ENCODE measurements at places on chromosomes 2 and 18.

DNA sequence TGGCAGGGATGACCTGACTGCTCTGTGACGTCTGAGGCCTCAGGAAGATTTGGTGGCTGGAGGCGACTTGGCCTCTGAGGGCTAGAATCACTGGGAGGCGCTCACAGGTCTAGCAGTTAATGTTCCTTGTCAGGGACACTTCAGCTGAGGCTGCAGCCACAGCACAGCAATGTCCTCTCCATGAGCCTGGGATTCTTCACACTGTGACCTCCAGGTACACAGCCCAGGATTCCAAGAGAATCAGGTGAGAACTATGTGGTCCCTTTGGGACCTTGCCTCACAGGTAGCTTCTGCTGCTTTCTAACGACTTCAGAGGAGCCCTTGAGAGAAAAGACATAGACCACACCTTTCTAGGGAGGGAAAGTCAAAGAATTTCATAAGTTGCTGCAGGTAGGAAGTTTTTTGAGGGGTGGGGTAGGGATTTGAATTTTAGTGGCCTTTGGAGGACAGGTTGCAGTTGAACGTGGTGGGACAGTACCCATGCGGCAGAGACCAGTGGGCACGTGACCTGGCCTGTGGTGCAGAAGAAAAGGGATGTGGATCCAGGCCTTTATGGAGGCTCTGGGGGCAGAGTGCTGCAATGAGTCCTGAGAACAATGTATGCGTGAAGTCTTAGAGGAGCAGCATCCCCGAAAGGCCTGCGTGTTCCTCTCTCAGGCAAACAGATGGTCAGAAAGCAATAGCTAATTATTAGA is 86.2 kb downstream of the LYPD1 start:
- DNase-seq = no peak

GRCh38 chr2:207135340-207135739 is 30.4 kb downstream of the KLF7 start:
- DNase-seq = no peak

DNA sequence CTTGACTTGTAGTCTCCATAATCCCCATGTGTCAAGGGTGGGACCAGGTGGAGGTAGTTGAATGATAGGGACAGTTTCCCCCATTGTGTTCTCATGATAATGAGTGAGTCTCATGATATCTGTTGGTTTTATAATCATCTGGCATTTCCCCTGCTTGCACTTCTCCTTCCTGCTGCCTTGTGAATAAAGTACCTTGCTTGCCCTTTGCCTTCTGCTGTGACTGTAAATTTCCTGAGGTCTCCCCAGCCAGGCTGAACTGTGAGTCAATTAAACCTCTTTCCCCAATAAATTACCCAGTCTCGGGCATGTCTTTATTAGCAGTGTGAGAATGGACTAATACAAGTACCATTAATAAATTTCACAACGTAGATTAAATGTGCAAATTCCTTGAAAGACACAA is 102.3 kb upstream of the EPB41L5 start:
- no peak for DNase-seq

GRCh38 chr18:43563780-43564179 is 286.5 kb upstream of the SYT4 start:
- no peak for DNase-seq

- no peak for DNase-seq
Measured at GRCh38 chr18:79077181-79077580, 8.0 kb downstream of the ATP9B start.

GRCh38 chr18:41569867-41570266 is 385.2 kb upstream of the PIK3C3 start:
- no peak for DNase-seq

DNA sequence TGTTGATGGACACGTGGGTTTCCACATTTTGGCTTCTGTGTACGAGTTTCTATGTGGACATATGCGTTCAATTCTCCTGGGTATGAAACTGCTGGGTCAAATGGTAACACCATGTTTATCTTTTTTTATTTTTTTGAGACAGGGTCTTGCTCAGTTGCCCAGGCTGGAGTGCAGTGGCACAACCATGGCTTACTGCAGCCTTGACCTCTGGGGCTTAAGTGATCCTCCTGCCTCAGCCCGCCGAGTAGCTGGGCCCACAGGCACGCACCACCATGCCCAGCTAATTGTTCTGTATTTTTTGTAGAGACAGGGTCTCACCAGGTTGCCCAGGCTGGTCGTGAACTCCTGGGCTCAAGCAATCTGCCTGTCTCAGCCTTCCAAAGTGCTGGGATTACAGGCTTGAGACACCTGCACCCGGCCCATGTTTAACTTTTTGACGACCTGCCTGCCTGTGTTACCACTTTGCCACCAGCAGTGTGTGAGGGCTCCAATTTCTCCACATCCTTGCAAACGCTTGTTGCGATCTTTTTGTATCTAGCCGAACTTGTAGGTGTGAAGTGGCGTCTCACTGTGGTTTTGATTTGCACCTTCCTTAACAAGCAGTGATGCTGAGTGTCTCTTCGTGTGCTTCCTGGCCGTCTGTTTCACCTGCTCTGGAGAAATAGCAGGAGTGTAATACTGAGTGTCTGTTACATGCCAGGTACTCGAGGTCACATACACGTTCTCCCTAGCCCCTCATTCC is 6.9 kb downstream of the HSBP1L1 start:
- DNase-seq = no peak

GRCh38 chr2:217382794-217383193 is 522.9 kb upstream of the TNP1 start:
- DNase-seq = no peak

GRCh38 chr18:23099621-23100020 is 35.7 kb upstream of the CABLES1 start:
- DNase-seq = no peak

DNA sequence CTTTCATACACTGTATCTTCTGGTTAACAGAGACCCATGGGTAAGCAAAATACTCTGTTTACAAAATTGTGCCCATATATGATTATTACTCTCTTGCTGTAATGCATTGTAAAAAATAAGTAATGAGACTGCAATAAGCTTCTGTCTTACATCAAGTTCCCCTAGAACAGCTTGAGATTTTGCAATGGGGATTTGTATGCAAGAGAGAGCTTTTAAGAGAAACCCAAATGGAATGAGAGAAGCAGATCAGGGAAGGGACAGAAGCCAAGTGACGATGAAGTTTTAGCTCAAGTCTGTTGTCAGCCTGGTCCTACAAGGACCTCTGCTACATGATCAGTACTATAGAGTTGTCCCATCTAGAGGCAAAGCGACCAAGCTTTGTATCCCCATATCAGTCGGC is 218.1 kb upstream of the VWC2L start:
- DNase-seq = no peak

GRCh38 chr18:31591628-31592027 is at the start of gene TTR:
Gene TTR, plus strand, starts transcription at chr18:31591877. Its CDS starts 26 bp downstream, at chr18:31591903.
- DNase-seq = no peak

DNA sequence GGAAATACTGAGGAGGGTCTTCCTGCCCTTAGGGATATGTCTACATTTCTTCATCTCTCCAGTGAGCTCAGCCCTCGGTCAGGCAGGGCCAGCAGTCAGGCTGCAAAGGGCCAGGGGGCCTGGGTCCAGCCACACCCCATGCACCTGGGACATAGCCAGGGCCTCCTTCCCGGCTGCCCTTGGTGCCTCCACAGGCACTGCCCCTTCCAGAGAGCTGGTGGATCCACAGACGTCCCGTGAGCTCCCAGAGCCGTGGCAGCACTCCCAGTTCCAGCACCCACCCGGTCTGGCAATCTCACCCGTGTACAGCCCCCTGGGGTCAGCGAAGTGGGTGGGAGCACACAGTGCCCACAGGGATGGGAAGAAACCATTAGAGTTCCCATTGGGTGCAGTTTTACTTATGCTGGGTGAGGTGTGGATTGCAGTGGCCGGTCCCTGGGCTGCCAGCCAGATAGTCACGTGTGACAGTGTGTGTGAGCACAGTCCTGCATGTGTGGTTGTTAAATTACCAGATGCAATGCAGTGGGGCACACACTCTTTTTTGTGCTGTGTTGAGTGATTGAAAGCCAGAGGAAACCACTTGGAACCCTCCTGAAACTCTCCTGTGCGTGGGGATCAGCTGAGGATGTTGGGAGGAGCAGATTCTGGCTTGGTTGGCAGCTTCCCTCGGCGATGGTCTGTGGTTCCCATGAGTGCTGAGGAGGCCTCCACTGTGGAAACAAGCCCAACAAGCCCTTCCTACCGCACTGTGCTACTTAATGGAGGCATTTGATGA is 131.0 kb downstream of the SNTG2 start:
- DNase-seq = no peak

DNA sequence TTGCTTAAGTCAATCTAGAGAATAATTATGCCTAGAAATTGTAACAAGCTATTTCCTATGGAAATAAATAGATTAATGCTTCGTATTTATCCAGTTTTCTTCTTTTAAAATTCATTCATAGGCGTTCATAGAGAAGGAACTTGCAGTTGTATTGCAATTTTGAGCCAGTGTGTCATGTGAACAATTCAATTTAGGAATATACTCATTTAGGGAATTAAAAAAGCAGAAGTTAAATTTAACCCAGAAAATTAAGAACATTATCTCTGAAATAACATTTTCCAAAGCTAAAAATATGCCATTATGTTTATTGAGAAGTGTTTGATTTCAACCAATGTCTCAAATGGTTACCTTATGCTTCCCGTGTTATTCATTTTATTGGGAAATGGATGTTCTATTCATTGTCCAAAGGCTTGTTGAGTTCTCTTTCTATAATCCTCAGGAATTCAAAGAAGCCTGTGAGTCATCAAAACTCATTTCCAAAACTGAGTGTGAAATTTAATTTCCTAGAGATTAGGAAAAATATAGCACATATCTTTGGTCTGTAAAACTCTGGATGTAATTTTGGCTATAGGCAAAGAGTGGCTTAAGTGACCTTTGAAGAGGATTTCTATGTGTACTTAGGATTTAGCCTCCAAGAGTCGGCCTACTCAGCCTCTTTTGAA is 99.7 kb downstream of the SLC8A1 start:
- no peak for DNase-seq

GRCh38 chr18:58225101-58225500 is 181.1 kb downstream of the NEDD4L start:
- no peak for DNase-seq

GRCh38 chr2:127400897-127401756 is 13.4 kb upstream of the MAP3K2 start:
- no peak for DNase-seq

- DNase-seq = no peak
Measured at GRCh38 chr18:14784133-14784532, 36.2 kb downstream of the ANKRD30B start.

- DNase-seq = no peak
Measured at GRCh38 chr2:101759162-101759561, 61.7 kb downstream of the MAP4K4 start.

GRCh38 chr2:233012301-233012971 is 620 bp downstream of the NGEF start:
- DNase-seq = no peak

DNA sequence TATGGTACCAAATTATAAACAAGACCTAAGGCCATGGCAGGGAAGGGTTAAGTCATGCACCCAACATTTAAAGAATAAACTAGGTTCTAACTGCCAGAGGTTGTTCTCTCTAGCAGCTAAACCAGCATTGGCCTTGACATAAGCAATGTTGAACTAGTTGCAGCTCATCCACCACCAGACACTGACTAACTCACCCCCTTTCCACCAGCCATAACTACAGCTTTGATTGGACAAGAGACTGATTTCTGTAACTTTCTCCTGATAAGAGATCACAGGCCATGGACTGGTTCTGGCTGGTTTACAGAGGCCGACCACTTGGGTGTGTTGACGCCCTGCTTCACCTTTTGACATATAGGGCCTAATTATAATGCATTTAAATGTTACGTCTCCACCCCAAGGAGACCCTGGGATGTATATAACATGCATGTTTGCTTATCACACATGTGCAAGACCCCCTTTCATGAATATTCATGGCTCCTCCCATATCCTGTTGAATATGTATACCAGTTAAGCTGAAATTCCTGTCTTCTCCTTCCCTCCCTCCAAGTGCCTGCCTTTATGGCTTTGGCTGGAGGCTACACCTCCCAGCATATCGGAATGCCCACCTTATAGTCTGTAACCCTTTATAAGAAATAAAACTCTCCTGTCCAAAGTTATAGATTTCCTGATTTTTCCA is 75.9 kb downstream of the MRPS9 start:
- DNase-seq = no peak

- no peak for DNase-seq
Measured at GRCh38 chr2:28356095-28356911, 36.4 kb upstream of the FOSL2 start.

- DNase-seq = no peak
Measured at GRCh38 chr2:102060047-102060446, 68.3 kb downstream of the IL1R2 start.

DNA sequence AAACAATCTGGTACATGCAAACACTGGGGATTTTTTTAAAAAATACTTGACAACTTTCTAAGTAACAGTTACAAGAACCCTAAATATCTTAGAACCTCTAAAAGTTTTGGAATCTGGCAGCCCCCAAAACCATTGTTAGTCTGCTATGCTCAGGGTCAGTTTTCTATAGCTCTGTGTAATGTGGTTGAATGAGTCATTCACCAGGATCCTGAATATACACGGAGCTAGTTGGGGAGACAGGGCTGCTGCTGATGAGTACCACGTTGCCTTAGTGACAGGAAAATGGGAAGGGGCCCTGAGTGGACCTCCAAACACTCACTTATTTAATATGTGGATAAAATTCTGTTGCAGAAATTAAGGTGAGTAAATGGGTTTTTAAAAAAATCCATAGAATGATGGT is 36.9 kb upstream of the TANC1 start:
- no peak for DNase-seq

DNA sequence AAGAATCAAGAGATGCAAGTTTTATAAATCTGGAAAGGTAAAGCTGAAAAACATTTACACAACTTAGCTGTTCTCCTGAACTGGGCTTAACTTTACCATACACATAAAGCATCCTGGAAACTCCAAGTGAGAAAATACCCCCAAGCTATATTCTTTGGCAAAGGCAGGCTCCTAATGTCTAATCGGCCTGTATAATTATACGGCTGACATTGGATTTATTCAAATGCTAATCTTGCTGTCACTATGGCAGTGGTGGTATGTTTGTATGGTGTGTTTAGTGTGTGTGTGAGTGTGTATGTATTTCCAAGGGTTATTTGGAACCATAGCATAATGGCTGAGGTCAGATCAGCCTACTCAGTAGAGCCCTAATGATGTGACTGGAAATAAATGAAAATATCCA is 1031.8 kb upstream of the ZEB2 start:
- DNase-seq = no peak

DNA sequence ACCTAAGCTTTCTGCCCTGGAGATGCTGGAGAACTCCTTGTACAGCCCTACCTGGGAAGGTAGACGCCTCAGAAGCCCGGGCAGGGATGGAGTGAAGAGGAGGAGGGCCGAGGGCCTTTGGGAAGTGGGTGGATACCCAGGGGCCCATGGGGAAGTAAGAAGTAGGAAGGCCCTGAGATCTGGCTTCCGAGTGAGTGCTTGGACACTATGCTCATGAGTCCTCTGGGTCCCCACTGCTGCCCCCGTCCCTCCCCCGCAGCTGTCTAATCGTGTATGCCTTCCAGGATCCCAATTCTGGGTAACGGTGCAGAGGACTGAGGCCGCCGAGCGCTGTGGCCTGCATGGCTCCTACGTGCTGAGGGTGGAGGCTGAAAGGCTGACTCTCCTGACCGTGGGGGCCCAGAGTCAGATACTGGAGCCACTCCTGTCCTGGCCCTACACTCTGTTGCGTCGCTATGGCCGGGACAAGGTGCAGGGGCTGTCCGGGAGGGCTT is 1.1 kb downstream of the DOK1 start:
- no peak for DNase-seq

- DNase-seq = no peak
Measured at GRCh38 chr2:151315381-151315903, 26.0 kb upstream of the NMI start.

Data from activated CD8-positive, alpha-beta memory T cell treated with anti-CD3 and anti-CD28 coated beads for 24 hours (primary cell).